Osteocyte (in vitro differentiated cells): ENCODE measurements at places on chromosomes 5 and 9. TPM values are rescaled to one million over a fixed set of nuclear protein-coding genes. Genes with fewer than 3 reads are reported as not detected.

DNA sequence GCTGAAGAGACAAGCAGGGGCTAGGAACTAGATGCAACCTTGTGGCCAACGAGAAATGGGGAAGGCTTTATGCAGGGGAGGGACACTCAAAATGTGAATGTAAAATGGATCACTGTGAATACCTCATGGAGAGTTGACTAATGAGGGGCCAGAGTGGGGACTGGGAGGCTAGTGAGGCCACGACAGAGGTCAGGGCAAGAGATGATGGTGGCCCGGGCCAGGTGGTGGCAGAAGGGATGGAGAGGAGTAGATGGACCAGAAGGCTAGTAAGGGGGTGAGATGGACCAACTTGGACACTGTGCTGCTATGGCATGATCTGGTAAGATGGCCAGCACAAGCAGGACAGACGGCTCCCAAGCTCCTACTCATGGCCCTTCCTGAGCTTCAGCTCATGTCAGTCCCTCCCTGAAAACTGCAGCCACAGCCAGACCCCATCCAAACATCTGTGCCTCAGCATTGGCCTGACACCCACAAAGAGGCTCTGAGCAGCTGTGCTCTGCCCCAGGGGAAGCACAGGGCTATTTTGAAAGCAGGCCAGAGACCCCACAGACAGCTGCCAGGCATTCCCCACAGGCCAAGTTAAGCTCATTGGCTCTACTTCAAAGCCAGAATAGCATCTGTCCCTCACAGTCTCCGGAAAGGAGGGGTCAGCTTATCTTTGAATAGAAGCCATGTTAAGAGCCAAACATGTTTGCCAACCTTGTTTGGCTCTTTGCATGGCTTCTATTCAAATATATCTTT is 22.1 kb downstream of the P4HA2 start:
- DNase-seq, result no peak
- H3K4me1 ChIP-seq, result peaks cover 18% of the 10 kb centered on the region
- no peaks in the 10 kb centered on the region for H3K27me3 ChIP-seq
- H3K27ac ChIP-seq, result no peak overlapping the region
- H3K36me3 ChIP-seq, result peaks cover 56% of the 10 kb centered on the region
- no peak overlapping the region for H3K4me3 ChIP-seq

DNA sequence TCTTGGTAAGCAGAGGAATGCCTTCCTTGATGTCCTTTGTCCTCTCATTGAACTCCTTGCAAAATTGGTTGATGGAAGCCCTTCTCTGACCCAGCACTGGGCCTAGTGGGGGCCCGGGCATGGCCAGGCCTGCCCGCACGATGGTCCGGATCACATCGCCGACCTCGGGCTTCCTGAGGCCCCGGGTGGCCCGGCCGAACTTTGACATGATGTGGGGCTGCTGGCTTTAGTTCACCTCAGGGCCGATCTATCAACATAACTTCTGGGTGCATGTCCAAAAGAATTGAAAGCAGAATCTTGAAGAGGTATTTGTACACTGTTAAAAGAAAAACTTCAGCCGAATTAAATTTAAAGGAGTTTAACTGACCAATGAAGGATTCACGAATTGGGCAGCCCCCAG is 24.1 kb upstream of the GNPDA1 start:
- H3K4me3 ChIP-seq, result no peak overlapping the region
- H3K4me1 ChIP-seq, result no peaks in the 10 kb centered on the region
- no peaks in the 10 kb centered on the region for H3K36me3 ChIP-seq
- peaks cover 5% of the 10 kb centered on the region for H3K27me3 ChIP-seq
- H3K27ac ChIP-seq, result no peak overlapping the region

DNA sequence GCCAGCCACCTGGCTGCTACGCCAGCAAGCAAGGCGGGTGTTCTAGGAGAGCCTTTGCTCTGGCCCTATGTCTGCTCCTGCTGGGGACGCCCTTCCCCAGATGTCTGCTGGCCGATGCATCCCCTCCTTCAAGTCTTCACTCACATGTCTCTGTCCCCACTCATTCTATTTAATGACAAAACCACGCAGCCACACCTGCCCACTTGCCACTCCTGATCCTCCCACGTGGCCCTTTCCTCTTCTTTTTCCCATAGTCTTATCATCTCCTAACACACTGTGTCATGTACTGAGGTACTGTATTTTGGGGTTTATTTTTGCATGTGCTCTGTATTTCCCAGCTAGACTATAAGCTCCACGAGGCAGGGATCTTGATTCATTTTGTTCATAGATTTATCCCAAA is 62.0 kb upstream of the HRH2 start:
- H3K4me1 ChIP-seq, result no peaks in the 10 kb centered on the region
- H3K27ac ChIP-seq, result no peak overlapping the region
- no peaks in the 10 kb centered on the region for H3K36me3 ChIP-seq
- no peak overlapping the region for H3K4me3 ChIP-seq

- peak overlapping the region; percentile 12 for H3K27ac ChIP-seq
- H3K36me3 ChIP-seq, result peaks cover 6% of the 10 kb centered on the region
- no peaks in the 10 kb centered on the region for H3K27me3 ChIP-seq
- H3K4me1 ChIP-seq, result peaks cover 31% of the 10 kb centered on the region
- no peak overlapping the region for H3K4me3 ChIP-seq
These were observed 118.2 kb upstream of the HMHB1 start for GRCh38 chr5:143693651-143694252.

GRCh38 chr9:128689820-128690683 is 1.0 kb downstream of the SET start:
- peaks cover 30% of the 10 kb centered on the region for H3K36me3 ChIP-seq
- H3K4me3 ChIP-seq, result peak overlapping the region; percentile 99
- DNase-seq, result no peak
- H3K27me3 ChIP-seq, result no peaks in the 10 kb centered on the region
- H3K27ac ChIP-seq, result peak overlapping the region; percentile 93

GRCh38 chr9:15253197-15253596 is 53.8 kb downstream of the TTC39B start:
- H3K36me3 ChIP-seq, result peaks cover 9% of the 10 kb centered on the region
- peaks cover 48% of the 10 kb centered on the region for H3K4me1 ChIP-seq
- no peak for DNase-seq
- H3K27me3 ChIP-seq, result no peaks in the 10 kb centered on the region
- peak overlapping the region; percentile 57 for H3K27ac ChIP-seq

DNA sequence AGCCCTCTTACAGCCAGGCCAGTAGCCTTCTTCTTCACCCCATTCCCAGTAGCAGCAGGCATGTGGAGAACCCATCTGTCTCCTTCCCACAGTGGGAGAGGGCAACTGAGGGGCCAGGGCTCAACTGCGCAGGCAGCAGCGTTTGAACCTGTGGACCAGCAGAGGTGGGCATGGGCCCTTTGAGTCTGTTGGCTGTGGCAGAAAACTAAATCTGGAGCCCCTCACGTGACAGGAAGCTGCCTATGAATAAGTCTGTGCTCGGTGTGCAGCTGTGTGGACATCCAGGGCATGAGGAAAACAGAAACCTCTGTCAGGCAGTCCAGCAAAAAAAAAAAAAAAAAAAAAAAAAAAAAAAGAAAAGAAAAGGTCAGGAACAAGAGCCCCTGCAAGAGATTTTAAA is 189.2 kb upstream of the NR3C1 start:
- no peaks in the 10 kb centered on the region for H3K36me3 ChIP-seq
- H3K27me3 ChIP-seq, result no peaks in the 10 kb centered on the region
- no peak overlapping the region for H3K27ac ChIP-seq
- H3K4me1 ChIP-seq, result peaks cover 7% of the 10 kb centered on the region

GRCh38 chr5:10213316-10213715 is 36.4 kb downstream of the ATPSCKMT start:
- no peak overlapping the region for H3K27ac ChIP-seq
- no peak overlapping the region for H3K4me3 ChIP-seq
- no peak for DNase-seq
- no peaks in the 10 kb centered on the region for H3K27me3 ChIP-seq
- H3K36me3 ChIP-seq, result no peaks in the 10 kb centered on the region

GRCh38 chr9:38051780-38052546 is 17.1 kb downstream of the SHB start:
- no peaks in the 10 kb centered on the region for H3K27me3 ChIP-seq
- no peak overlapping the region for H3K27ac ChIP-seq
- H3K4me3 ChIP-seq, result no peak overlapping the region
- no peak for DNase-seq
- peaks cover 2% of the 10 kb centered on the region for H3K36me3 ChIP-seq
- peaks cover 25% of the 10 kb centered on the region for H3K4me1 ChIP-seq

DIPK1B gene
- total RNA-seq, result 11.4 and 11.5 TPM in 2 replicates

- DNase-seq, result no peak
- no peak overlapping the region for H3K4me3 ChIP-seq
- H3K27me3 ChIP-seq, result peaks cover 3% of the 10 kb centered on the region
These were observed 10.8 kb upstream of the CPLX2 start for GRCh38 chr5:175860531-175861045.

GRCh38 chr5:172721455-172722326 is 49.3 kb downstream of the DUSP1 start:
- peaks cover 14% of the 10 kb centered on the region for H3K4me1 ChIP-seq
- H3K4me3 ChIP-seq, result no peak overlapping the region
- no peaks in the 10 kb centered on the region for H3K27me3 ChIP-seq
- no peak for DNase-seq

DNA sequence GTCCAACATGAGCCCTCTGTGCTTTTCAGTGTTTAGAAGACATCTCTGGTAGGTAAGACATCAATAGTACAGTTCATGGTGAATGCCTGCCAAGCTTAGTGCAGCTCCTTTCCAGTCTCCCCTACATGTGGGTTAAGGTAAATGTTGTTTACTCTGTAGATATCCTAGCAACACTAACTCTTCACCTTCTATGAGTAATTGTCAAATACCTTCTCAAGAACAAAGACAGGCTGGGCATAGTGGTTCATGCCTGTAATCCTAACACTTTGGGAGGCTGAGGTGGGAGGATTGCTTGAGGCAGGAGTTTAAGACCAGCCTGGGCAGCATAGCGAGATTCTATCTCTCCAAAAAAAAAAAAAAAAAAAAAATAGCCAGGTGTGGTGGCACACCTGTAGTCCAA is 18.7 kb upstream of the RASGRF2 start:
- H3K4me1 ChIP-seq, result no peaks in the 10 kb centered on the region
- H3K4me3 ChIP-seq, result no peak overlapping the region
- no peak for DNase-seq
- peaks cover 5% of the 10 kb centered on the region for H3K27me3 ChIP-seq
- H3K27ac ChIP-seq, result no peak overlapping the region
- H3K36me3 ChIP-seq, result no peaks in the 10 kb centered on the region

- H3K27ac ChIP-seq, result peak overlapping the region; percentile 14
- H3K36me3 ChIP-seq, result no peaks in the 10 kb centered on the region
- peaks cover 56% of the 10 kb centered on the region for H3K4me1 ChIP-seq
- H3K27me3 ChIP-seq, result no peaks in the 10 kb centered on the region
These were observed 9.9 kb upstream of the PALM2AKAP2 start for GRCh38 chr9:109770101-109770500.

DNA sequence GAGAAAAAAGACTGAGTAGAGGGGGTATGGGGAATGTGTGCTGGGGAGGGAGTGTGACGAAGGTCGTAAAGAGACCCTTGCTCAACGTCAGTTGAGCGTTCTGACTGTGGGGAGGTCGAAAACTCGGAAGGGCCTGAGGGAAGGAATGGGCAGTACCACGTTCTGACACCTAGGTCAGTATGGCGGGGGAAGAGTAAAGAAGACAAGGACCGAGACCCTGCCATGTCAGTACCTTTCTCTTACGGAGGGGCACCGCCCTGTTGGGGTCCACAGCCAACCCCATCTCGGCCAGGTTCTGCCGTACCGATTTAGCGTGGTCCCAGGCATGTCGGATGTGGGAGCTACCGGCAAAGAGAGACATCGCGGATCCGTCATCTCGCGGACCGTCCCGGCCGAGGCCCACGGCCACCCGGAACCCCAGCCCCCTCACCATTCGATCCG is 375 bp downstream of the NOP16 start:
- peak overlapping the region; percentile 93 for H3K4me3 ChIP-seq
- no peak for DNase-seq
- peaks cover 19% of the 10 kb centered on the region for H3K36me3 ChIP-seq
- H3K27me3 ChIP-seq, result no peaks in the 10 kb centered on the region
- peak overlapping the region; percentile 98 for H3K27ac ChIP-seq
- peaks cover 27% of the 10 kb centered on the region for H3K4me1 ChIP-seq

DEPDC1B gene
- 1.7 and 1.9 TPM in 2 replicates for total RNA-seq

- no peak for DNase-seq
- H3K27me3 ChIP-seq, result no peaks in the 10 kb centered on the region
- H3K4me1 ChIP-seq, result no peaks in the 10 kb centered on the region
These were observed 602 bp upstream of the ACTL7A start for GRCh38 chr9:108861464-108861863.

DNA sequence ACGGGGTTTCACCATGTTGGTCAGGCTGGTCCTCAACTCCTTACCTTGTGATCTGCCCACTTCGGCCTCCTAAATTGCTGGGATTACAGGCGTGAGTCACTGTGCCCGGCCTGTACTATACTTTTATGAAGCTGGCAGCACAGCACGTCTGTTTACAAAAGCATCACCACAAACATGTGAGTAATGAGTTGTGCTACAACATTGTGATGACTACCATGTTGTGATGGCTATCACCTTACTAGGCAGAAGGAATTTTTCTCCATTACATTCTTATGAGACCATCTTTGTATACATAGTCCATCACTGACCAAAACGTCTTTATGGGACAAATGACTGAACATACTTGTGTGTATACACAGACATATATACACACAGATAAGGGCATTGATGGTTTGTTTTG is 1019.0 kb downstream of the CDH18 start:
- no peaks in the 10 kb centered on the region for H3K36me3 ChIP-seq
- no peak overlapping the region for H3K4me3 ChIP-seq
- no peak overlapping the region for H3K27ac ChIP-seq
- H3K4me1 ChIP-seq, result no peaks in the 10 kb centered on the region
- no peak for DNase-seq

DOCK8 gene
- total RNA-seq, result not detected in 2 replicates

DNA sequence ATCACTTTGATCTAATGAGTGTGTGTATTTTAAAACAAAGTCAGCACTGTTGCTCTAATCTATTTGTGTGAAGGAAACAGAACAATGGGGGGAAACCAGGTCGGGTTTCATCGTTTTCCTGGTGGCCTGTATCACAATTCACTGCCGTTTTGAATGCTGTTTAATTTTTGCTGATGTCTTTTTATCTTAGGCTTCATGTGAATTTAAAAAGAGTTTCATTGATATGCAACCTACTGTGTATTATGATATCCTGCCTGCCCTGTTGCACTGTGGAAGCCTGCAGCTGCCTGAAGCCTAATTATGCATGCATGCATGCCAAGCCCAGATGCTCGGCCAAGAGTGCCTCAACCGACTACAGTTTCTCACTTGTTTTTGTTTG is 307.5 kb downstream of the ZNF608 start:
- H3K27ac ChIP-seq, result no peak overlapping the region
- H3K27me3 ChIP-seq, result no peaks in the 10 kb centered on the region
- H3K36me3 ChIP-seq, result no peaks in the 10 kb centered on the region
- no peak overlapping the region for H3K4me3 ChIP-seq
- peaks cover 14% of the 10 kb centered on the region for H3K4me1 ChIP-seq
- no peak for DNase-seq

- no peak overlapping the region for H3K4me3 ChIP-seq
- H3K27me3 ChIP-seq, result no peaks in the 10 kb centered on the region
- no peak for DNase-seq
- H3K27ac ChIP-seq, result no peak overlapping the region
These were observed 46.0 kb downstream of the ACTBL2 start for GRCh38 chr5:57436586-57436985.
